ENCODE measurements at places on chromosomes 6 and 20.

- H3K4me1 ChIP-seq = peaks cover 4% of the 10 kb centered on the region
- H3K27me3 ChIP-seq = no peaks in the 10 kb centered on the region
- DNase-seq = no peak
- no peak overlapping the region for H3K27ac ChIP-seq
- no peak overlapping the region for H3K4me3 ChIP-seq
Measured at GRCh38 chr6:154937306-154938220, 57.6 kb upstream of the TIAM2 start.

DNA sequence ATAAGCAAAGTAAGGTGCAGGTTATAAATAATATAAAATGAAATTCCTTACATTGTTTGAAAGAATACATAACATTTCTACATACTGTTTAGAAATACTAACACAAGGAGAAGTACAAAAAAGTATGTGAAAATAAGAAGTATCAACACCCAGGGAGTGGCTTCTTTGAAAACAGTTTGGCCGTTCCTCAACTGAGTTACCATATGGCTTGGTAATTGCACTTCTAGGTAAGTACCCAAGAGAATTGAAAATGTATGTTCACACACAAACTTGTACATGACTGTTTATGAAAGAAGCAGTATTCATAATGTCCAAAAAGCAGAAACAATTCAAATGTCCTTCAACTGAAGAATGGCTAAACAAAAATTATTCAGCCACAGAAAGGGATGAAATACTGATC lies 30.7 kb downstream of the PAK5 start:
- no peaks in the 10 kb centered on the region for H3K4me1 ChIP-seq
- H3K27me3 ChIP-seq = no peaks in the 10 kb centered on the region
- DNase-seq = no peak
- no peak overlapping the region for H3K27ac ChIP-seq

GRCh38 chr6:33851959-33852358 lies 48.2 kb upstream of the MLN start:
- H3K4me3 ChIP-seq = no peak overlapping the region
- DNase-seq = peak; percentile 26
- no peak overlapping the region for H3K27ac ChIP-seq
- H3K36me3 ChIP-seq = no peaks in the 10 kb centered on the region
- no peaks in the 10 kb centered on the region for H3K4me1 ChIP-seq

DNA sequence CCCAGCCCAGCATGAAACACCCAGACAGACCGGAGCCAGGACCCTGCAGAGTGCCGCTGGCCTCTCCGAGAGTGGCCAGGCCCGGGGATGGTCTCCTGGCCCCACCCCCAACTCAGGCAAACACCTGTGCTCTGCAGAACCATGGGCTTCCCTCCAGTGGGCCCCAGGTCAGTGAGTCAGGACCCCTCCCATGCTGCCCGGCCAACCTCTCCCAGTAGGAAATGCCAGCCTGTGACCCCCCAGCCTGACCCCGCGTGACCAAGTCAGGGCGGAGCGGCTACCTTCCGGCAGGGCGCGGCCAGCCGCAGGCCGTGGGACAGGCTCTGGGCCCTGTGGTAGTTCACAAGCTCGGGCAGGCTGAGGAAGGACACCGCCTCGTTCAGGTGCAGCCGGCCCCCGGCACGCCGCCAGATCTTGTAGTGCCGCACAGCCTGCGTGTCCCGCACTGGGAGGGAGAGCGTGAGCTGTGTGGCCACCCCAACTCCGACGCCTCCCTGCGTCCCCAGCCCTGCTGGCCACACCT lies 3.2 kb downstream of the PTK6 start:
- H3K36me3 ChIP-seq = no peaks in the 10 kb centered on the region
- no peak overlapping the region for H3K4me3 ChIP-seq
- peak; percentile 89 for DNase-seq
- H3K27me3 ChIP-seq = peaks cover 10% of the 10 kb centered on the region

- H3K4me1 ChIP-seq = no peaks in the 10 kb centered on the region
- H3K36me3 ChIP-seq = no peaks in the 10 kb centered on the region
- no peak overlapping the region for H3K27ac ChIP-seq
- no peak overlapping the region for H3K4me3 ChIP-seq
- DNase-seq = no peak
- no peaks in the 10 kb centered on the region for H3K27me3 ChIP-seq
Measured at GRCh38 chr20:9040863-9041524, 27.9 kb upstream of the PLCB4 start.

DNA sequence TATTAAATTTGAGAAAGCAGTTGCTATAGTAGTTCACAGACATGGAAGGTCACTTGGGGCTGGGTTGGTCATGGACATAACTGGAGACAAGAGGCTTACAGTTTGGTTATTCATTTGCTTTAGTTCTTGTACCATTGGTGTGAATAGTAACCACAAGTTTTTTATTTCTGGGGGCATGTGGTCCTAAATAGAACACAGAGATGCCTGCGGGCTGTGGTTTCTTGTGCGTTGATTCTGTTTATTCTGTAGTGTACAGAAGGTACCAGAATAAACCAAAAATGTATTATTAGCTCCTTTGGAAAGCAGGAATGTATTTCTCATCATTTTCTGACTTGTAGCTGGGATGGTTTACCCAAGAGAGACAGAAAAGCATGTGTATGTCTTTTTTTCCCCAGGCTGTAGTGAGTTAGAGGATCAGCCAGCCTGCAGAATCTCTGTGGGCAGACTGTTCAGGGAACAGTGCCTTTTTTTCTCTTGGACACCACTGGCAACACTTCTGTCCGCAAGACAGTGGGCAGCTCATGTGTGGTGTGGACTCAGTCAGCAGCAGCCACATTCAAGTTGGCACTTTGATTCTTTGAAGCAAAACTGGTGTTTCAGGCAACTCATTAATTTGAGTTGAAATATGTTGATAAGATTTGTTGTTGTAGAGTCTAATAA lies 122.1 kb downstream of the LRRC1 start:
- no peaks in the 10 kb centered on the region for H3K27me3 ChIP-seq
- H3K4me3 ChIP-seq = no peak overlapping the region
- H3K27ac ChIP-seq = no peak overlapping the region
- no peaks in the 10 kb centered on the region for H3K4me1 ChIP-seq
- no peak for DNase-seq
- H3K36me3 ChIP-seq = no peaks in the 10 kb centered on the region

DNA sequence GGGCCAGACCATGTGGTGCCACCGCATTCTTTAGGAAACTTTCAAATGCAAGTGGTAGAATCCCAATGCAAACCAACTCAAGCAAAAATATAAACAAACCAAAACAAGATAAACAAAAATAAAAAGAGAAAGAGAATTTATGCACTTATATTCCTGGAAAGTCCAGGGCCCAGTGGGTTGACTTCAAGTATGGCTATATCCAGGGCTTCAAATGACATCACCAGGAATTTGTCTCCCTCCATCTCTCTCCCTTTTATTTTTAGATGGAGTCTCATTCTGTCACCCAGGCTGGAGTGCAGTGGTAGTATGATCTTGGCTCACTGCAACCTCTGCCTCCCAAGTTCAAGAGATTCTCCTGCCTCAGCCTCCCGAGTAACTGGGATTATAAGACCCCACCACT lies 56.1 kb upstream of the PNRC1 start:
- H3K27me3 ChIP-seq = no peaks in the 10 kb centered on the region
- peak overlapping the region; percentile 74 for H3K27ac ChIP-seq
- peaks cover 20% of the 10 kb centered on the region for H3K4me1 ChIP-seq
- H3K36me3 ChIP-seq = no peaks in the 10 kb centered on the region

DNA sequence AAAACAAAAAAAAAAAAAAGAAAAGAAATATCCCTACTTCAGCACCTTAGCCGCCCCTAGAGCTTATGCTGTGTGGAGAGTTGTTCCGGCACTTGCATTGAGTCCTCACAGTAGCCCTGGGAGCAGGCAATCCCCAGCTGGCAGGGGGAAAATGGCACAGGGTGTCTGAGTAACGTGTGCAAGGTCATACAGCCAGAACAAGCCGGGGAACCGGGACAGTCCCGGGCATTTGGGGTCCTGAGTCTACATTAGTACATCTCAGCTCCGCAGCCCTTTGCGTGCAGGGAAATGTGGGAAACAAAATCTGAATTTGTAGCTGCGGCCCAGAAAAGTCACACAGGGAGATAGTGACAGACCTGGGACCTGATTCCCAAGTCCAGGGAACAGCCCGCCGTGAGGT lies 3.4 kb downstream of the BAK1 start:
- H3K27me3 ChIP-seq = no peaks in the 10 kb centered on the region
- peak overlapping the region; percentile 97 for H3K27ac ChIP-seq
- no peak overlapping the region for H3K4me3 ChIP-seq
- peaks cover 23% of the 10 kb centered on the region for H3K36me3 ChIP-seq

DNA sequence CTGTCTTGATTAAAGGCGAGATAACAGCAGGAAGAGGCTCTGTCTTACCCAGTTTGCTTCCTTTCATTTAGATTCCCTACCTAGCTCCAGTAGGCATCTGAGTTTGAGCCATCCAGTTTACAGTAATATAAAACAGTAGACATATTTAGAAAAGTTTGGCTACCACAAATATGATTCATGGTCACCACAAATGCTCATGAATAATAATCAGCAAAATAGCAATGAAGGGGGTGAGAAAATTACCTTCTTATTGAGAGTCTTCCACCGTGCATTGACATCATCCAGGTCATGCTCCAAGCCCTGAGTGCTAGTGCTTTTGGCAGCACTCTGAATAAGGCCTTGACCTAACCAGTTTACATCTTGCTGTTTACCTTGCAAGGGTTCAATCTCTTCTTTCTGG lies 106.2 kb downstream of the DST start:
- no peak overlapping the region for H3K27ac ChIP-seq
- H3K27me3 ChIP-seq = no peaks in the 10 kb centered on the region
- no peak for DNase-seq
- no peak overlapping the region for H3K4me3 ChIP-seq
- H3K36me3 ChIP-seq = no peaks in the 10 kb centered on the region
- H3K4me1 ChIP-seq = no peaks in the 10 kb centered on the region

All from transverse colon (tissue), 4 donors.